Activated CD4-positive, alpha-beta T cell treated with anti-CD3 and anti-CD28 coated beads, Interleukin-10, Interleukin-2, amounts not matched to agents 100 ng/mL and 50 ng/mL, durations not matched to agents 16 hours and 8 hours (primary cell): ENCODE measurements at places on chromosomes 3 and 15.

DNA sequence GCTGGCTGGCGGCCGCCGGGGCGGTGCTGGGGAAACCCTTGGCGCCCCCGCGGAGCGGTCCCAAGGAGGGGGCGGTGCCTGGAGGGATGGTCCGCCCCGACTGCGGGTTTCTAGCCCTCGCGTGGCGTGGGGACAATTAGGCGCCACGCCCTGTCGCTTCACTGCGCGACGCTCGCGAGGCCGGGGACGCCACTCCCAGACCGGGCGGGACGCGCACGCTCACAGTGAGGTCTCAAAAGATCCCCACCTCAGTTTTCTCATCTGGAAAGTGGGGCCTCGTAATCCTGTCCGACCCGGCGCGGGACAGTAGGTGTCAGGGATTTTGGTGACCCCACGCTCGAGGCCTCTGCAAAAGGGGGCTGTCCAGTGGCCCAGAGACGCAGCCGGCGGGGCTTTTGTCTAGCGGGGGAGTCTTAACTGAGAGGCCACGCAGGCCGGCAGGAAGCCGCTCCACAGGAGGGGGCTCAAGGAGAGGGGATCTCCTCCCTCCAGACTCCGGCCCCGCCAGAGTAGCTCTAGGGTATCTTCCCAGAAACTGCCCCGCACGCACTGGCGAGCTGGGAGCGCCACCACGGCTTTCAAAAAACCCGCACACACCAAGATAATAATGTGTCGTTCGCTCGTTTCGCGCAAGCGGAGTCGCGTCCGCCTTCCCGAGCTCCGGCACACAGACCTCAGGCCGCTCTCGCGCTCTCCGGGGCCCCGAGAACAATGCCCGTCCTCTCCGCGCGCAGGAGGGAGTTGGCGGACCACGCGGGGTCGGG, 710 bp upstream of the CLK3 start:
- peak; percentile 88 for DNase-seq

DNA sequence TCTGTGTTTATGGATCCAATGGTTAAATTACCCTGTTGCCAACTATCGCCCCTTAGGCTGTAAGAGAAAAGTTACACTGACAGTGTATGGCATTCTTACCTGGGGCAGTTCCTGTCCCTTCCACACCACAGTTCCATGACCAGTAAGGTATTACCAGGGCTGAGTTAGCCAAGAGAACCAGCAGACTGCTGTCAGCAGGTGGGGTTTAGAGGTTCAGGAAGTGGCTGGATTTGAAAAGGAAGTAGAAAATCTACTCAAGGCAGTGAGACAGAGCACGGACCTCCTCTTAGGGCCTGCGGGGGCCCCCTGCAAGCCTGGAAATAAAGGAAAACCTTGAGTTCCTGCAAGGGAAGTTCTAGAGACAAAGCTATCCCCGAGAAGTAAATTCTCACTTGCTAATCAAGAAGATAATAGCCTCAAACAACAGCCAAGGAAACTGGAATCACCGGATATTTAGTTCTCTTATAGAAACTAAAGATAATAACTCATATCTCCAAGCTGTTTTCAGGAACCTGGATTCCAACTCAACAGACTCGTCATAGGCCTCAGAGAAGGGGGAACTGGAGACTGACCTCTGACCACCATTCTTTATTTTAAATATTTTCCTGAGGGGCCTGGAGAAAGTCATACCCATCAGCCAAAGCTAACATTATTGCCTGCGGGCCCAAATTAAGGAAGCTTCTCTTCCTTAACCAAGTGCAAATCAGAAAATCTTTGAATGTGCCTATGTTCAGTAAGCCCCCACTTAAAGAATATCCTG, 161.7 kb downstream of the ANXA2 start:
- no peak for DNase-seq

GRCh38 chr3:172154768-172155664, 115.6 kb downstream of the FNDC3B start:
- no peak for DNase-seq

DNA sequence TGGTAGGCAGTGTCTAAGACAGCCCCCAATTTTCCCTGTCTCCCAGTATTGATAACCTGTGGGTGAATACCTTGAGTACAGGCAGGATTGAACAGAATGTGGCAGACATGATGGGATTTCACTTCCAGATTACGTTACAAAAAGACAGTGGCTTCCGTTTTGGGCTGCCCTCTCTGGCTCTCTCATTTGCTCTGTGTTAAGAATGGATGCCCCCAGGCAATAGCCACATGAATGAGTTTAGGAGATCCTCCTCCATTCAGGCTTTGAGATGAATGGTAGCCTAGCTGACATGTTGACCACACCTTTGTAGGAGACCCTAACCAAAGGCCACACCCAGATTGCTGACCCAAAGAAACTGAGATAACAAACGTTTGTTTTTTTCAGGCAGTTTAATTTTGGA, 34.3 kb downstream of the UBXN7 start:
- no peak for DNase-seq

DNA sequence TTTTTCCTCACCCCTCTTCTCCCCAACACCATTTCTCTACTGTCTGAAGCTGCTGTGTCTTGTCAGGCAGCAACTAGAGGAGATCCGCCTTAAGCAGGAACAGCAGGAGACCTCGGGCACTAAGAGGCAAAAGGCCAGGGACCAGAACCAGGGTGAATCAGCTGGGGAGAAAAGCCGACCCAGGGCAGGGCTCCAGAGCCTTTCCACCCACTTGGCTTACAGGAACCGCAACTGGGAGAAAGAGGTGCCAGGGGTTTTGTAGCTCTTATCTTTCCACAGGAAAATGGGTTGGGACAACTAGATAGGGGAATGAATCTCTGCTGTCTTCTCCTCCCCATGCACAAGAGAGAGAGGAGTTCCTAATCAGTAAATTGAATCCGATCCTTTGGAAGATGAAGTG, 3.0 kb upstream of the NGRN start:
- no peak for DNase-seq

- DNase-seq: no peak
These were observed 113.8 kb downstream of the PPM1L start for GRCh38 chr3:160869825-160870224.

- no peak for DNase-seq
These were observed 4.6 kb upstream of the AMOTL2 start for GRCh38 chr3:134378818-134379217.

GRCh38 chr15:36886191-36886590, 214.2 kb downstream of the MEIS2 start:
- DNase-seq: no peak

- no peak for DNase-seq
These were observed 1126.8 kb downstream of the SI start for GRCh38 chr3:163951397-163951987.

DNA sequence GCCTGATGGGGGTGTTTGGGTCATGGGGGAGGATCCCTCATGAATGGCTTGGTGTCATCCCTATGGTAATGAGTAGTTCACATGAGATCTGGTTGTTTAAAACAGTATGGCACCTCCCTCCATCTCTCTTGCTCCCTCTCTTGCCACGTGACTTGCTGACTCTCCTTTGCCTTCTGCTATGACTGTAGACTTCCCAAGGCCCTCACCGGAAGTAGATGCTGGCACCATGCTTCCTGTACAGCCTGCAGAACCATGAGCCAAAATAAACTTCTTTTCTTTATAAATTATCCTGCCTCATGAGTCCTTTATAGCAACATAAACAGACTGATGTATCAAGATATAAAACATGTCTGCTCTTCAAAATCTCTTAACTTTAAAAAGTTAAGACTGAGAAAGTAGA, 96.1 kb downstream of the TFDP2 start:
- DNase-seq: peak; percentile 13

- no peak for DNase-seq
These were observed 38.4 kb upstream of the GALNT15 start for GRCh38 chr3:16136055-16136454.

- DNase-seq: no peak
These were observed 453.1 kb downstream of the EPHA3 start for GRCh38 chr3:89560568-89560967.

GRCh38 chr3:154900816-154901215, 179.3 kb upstream of the MME start:
- DNase-seq: no peak

GRCh38 chr3:182258538-182259177, 534.6 kb upstream of the ATP11B start:
- no peak for DNase-seq

GRCh38 chr15:91133511-91133910, 33.5 kb downstream of the SV2B start:
- no peak for DNase-seq

- no peak for DNase-seq
These were observed 8.7 kb downstream of the ESYT3 start for GRCh38 chr3:138443091-138443490.

- DNase-seq: no peak
These were observed 26.1 kb downstream of the ATRIP start for GRCh38 chr3:48472673-48472922.

DNA sequence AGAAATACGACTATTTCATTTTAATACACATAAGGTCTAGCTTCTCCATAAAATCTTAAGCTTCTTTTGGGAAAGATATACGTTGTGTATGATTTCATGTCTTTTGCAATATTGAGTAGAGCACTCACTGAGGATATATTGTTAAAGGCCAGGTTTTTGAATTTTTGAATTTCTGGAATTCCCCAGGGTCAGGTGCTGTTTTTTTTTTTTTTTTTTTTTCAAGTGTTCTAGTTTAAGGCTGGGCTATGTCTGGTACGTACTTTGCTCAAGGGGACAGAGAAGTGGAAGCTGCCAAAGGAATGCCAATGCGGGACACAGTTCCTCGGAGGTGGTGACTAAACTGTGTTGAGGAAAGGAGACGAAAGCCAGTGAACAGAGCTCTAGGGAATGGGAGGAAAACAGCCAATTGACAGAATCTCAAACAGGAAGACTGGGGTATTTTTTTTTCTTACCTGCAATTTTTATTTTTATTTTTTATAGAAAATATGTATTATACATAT, 510.5 kb upstream of the CBLB start:
- no peak for DNase-seq

- no peak for DNase-seq
These were observed 10.9 kb upstream of the GOLGA8B start for GRCh38 chr15:34594361-34594760.

DNA sequence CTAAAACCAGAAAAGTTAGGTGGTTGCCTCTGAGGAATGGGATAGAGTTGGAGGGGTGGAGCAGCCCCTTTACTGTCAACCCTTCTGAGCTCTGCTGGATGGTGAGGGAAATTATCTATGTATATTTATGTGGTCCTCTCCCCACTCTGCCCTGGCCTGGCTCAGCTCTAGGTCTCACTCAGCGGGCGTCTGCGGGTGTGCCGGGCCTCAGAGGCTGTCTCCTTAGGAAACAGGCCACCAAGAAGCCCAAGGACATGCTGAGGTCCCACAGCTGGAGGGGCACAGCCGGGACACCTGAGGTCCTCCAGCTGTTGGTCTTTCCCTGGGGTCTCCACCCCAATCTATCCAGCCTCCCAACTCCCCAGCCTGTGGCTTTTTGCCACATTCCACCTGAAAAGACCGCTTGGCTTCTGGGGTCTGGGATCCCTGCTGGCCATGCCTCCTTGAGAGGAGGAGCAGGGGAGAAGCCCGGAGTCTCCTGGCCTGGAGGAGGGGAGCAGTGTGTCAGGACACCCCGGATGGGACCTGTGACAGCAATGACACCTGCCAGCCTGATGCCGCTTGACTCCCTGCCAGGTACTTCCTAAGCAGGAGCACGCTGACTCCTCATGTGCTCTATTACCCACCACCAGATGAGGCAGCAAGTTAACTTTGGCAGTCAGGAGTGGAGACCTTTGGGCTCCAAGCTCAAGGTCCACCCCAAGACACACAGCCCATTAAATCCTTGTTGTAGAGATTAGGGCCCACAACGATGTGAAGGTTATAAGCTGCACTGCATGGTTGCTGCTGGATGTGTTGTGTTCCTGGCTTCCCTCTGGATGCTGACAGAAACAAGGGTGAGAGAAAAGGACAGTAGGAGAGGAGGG, at the start of gene SLC28A1:
SLC28A1 (plus strand) TSS at position 747 of the 866 bp plus-strand sequence. CDS start 3,099 bp downstream, outside the sequence.
- DNase-seq: no peak

DNA sequence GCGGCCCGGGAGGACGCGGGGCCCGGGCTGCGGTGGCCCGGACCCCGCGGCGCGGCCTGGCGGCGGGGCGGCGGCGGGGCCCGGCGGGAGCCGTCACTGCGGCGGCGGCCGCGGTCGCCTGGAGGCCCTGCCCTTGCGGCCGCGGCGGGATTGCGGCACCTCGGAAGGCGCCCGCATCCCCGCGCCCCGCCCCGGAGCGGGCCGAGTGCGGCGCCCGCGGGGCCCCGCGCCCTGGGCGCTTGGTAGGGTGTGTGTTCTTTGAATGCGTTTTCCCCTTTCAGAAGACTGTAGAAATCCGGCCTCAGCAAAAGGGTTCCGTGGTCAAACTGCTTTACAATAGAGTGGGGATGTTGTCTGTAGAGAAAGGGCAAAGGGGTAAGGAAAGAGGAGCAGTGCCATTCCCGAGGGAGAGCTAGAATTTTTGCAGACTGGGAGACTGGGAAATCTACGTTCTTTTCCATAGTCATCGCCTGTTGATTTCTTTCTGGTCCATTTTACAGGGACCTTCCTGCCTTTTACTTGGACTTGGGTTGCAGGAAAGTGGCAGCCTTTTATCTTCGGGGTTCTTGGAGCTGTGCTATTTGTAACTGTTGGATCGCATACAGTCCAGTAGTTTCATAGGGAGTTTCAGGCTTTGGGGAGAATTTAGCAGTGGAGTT, 630 bp downstream of the SNRK start:
- peak; percentile 24 for DNase-seq

DNA sequence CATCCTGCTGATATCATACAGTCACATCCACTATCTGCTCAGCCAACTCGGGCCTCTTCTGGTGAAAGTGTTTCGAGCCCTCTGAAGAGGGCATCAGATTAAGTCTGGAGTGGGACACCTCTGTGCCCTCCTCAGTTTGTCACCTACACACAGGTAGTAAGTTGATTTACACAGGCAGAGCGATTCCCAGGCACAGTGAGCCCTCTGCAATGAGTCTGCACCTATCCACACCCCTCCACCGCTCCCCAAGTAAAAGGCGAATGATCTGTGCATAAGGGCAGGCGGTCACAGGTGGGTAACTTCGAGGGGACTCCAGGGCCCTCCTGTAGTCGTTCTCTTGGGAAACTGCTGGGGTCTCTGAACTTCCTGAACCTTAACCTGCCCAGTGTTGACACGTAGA, 152.0 kb downstream of the ATP10A start:
- DNase-seq: no peak

- DNase-seq: peak; percentile 16
These were observed 63.2 kb upstream of the ATP11B start for GRCh38 chr3:182729903-182730674.

DNA sequence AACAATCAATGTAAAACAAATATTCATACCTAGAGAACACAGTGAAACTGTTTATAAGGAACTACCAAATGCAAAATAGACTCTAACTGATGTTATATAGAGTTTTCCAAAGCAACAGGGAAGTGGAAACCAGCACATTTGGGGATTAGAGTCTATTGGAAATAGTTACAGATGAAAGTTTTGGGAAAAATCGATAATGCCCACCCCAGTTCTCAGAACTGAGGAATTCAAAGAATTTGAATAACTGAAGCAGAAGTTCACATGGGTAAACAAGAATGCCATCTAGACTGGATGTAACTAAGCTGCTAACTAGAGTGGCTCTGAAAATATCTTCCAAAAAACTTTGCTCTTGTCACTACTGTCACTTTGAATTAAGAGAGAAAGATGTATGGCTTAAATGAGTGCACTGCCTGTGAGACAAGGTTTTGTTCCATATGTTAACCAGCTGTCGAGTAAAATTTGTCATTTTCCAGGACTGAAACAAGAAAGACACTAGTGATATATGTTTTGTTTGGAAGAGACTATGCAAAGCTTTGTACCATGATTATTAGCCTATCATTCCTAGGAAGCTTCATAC, 9.2 kb upstream of the DENND4A start:
- no peak for DNase-seq
